Thoracic aorta (tissue), 2 donors: ENCODE measurements at places on chromosomes 4 and X. TPM values are rescaled to one million over a fixed set of nuclear protein-coding genes. Genes with fewer than 3 reads are reported as not detected.

DNA sequence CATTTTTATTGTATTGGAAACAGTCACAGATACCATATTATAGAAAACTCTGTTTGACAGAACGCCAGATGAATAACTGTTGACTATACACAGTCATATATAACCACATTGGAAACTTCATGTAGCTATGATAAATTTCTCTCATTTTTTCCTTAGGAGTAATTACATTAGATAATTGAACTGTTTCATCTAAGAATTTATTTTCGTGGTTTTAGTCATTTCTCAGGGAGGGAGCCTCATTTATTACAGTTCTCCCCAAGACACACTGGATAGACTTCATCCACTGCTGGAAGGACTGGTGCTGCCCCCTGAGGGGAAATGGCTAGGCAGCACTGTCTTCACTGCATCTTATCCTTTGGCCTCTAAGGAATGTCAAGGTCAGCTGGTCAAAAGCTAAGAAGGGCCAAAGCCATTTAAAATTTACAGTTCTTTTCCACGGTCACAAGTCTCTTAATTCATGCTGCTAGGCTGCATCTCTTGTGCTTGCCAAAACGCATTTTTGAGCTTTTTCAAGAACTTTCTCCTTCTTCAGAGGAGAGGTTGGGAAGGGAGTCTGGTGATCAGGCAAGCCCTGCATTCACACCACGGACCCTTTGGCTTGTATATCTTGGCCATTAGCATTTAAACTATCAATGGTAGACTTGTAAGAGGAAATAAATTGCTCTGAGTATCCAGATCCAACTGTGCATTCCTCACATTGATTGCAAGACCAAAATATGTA, 145.1 kb downstream of the CBR4 start:
- peaks cover 3% of the 10 kb centered on the region for H3K36me3 ChIP-seq
- H3K27ac ChIP-seq: peak overlapping the region; percentile 23
- H3K4me3 ChIP-seq: no peak overlapping the region
- no peak for DNase-seq
- peaks cover 66% of the 10 kb centered on the region for H3K4me1 ChIP-seq

DNA sequence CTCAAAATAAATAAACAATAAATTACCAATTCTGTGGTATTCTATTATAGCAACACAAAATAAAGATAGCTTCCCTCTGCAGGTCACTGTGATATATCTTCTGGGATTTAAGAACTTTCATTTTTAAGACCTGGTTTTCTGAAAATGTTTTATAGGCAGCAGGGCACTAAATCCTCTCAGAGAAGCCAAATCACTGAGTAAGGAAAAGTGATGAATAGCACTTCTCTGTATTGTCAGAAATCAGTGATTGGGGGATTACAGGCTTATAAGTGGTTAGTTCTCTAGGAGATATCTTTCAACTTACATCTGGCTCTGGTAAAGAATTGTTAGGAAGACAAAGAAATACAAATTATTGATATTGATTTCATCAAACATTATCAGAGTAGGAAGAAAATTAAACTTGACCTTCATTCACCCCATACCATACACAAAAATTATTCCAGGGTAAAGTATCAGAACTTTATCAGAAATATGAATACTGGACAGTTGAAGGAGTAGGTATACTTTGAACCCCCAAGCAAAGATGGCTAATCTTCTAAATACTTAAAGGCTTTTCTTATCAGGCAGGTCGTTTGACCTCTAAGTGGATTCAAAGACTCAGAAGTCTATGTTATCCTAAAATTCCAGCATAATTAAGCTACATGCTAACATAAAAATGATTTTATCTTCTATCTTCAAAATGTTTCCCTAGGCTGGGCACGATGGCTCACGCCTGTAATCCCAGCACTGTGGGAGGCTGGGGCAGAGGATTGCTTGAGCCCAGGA, 81.6 kb upstream of the USP9X start:
- no peak for DNase-seq
- H3K4me1 ChIP-seq: no peaks in the 10 kb centered on the region
- H3K4me3 ChIP-seq: no peak overlapping the region
- H3K27ac ChIP-seq: no peak overlapping the region
- no peaks in the 10 kb centered on the region for H3K27me3 ChIP-seq

DNA sequence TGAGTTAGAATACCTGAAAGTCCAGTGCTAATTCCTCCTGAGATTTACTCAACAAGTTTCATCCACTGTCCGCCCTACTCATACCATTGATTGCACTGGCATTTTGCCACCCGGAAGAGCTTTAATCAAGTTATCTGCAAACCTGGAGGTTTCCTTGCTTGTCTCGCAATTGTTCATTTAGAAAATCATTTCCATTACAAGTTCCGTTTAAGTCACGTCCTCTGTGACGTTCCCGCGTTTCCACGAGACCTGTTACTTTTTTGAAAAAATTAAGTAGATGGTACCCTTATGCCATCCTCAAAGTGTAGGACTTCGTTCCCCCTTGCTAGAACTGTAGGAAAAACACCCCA, 761 bp upstream of the FRYL start:
- peak overlapping the region; percentile 80 for H3K27ac ChIP-seq
- no peak for DNase-seq
- H3K27me3 ChIP-seq: no peaks in the 10 kb centered on the region
- peaks cover 18% of the 10 kb centered on the region for H3K4me1 ChIP-seq

GRCh38 chr4:92455951-92456350, 152.2 kb downstream of the GRID2 start:
- DNase-seq: no peak
- no peak overlapping the region for H3K27ac ChIP-seq

The CFAP99 gene
- total RNA-seq: not detected
